ENCODE measurements at places on chromosomes 12 and 14. TPM values are rescaled to one million over a fixed set of nuclear protein-coding genes. Genes with fewer than 3 reads are reported as not detected.

- peak; percentile 70 for DNase-seq
These were observed 68.8 kb upstream of the SLC8A3 start for GRCh38 chr14:70257526-70257925.

GRCh38 chr12:92719674-92720073 is 16.9 kb downstream of the PLEKHG7 start:
- peak; percentile 46 for DNase-seq

Gene A2M
- 316 TPM for total RNA-seq

DNA sequence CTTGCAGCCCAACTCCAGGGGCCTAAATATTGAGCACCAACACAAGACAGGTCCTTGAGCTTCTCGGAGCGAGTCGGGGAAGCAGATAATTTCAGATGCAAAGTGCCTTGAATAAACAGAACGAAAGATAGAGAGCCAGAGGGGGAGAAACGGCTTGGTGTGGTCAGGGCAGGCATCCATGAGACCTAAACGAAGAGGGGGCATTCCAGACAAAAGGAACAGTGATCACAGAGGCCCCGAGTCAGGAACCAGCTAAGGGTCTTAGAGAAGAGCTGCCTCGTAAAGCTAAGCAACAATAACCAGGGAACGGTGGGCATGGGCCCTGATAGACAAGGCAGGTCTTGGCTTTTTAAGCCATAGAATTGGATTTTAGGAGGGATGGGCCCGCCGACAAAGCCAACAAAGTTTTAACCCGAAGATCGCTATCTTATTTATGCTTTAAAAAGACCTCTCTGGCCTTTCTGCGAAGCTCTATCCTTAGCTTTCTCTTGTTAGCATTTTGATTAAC is 421 bp upstream of the ACADS start:
- no peak for DNase-seq

Data from SK-MEL-5 (cell line).